Stimulated activated CD4-positive, alpha-beta T cell treated with anti-CD3 and anti-CD28 coated beads, TNF-alpha, amount 100 ng/mL, for 1 hour (primary cell): ENCODE measurements at places on chromosomes 7 and 10.

DNA sequence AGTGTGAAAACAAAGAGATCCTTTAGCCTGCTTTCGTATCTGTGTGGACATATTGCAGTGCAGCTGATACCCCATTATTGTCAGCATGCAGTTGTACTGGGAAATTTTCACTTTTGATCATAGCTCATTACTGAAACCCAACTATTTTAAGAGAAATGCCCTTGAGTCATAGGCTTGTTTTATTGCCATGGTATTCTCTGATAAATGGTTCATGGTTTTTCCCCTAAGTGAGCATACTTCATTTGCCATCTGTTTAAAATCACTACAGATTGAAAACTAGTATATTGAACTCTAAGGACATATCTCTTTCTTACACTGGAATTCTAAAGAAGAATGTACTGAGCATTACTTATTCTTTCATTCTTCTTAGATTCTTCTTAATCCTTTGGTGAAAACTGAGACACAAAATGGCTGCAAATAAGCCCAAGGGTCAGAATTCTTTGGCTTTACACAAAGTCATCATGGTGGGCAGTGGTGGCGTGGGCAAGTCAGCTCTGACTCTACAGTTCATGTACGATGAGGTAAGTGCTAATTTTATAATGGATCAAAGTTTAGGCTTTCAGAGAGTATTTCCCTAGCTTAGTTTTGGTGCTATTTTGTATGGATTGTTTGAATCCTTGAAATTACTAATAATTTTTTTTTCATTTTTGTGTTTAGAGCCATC lies 63.0 kb downstream of the RALA start:
- DNase-seq = no peak

- DNase-seq = no peak
These were observed 70.8 kb downstream of the FRMD4A start for GRCh38 chr10:14259696-14260566.

GRCh38 chr7:33195264-33195663 lies 65.9 kb downstream of the BBS9 start:
- DNase-seq = no peak

DNA sequence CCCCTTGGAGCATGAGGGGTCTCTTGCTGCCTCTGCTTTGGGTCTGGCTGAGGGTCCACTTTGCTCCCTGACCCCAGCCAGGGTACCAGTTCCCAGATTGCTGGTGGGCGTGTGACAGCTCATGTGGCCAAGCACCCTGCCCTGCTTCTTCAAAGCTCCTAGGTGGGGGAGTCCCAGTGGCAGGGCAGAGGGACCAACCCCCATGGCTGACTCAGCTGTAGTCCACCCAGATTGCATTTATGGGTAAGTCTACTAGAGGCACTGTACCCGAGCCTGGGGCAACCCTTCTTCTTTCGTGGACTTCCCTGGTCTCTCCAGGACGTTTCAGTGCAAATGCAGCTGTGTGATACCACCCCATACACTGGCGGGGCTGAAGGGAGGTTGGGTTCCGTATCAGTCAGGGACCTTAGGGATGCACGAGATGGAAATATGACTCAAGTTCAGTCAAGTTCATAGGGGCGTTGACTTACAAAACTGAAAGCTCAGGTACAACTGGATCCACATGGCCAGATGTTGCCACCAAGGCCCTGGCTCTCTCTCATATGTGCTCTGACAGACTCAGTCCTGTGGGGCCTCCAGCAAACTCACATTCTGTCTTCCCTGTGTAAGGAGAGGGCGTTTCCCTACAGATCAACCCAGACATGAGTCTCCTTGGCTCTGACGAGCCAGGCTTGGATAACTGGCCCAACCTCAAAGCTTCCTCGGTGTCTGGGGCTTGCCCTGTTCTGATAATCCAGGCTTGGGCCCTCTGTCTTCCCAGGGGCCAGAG lies 13.6 kb downstream of the PTPRE start:
- no peak for DNase-seq

GRCh38 chr10:11249152-11249807 lies 231.6 kb downstream of the CELF2 start:
- DNase-seq = no peak

- DNase-seq = no peak
These were observed 12.5 kb downstream of the SFXN4 start for GRCh38 chr10:119153041-119153440.

GRCh38 chr7:112433289-112433688 lies 17.0 kb upstream of the IFRD1 start:
- no peak for DNase-seq

- no peak for DNase-seq
These were observed 121.5 kb downstream of the KAT6B start for GRCh38 chr10:74947781-74948401.

GRCh38 chr10:24209432-24209771 lies 464 bp downstream of the KIAA1217 start:
- DNase-seq = no peak

DNA sequence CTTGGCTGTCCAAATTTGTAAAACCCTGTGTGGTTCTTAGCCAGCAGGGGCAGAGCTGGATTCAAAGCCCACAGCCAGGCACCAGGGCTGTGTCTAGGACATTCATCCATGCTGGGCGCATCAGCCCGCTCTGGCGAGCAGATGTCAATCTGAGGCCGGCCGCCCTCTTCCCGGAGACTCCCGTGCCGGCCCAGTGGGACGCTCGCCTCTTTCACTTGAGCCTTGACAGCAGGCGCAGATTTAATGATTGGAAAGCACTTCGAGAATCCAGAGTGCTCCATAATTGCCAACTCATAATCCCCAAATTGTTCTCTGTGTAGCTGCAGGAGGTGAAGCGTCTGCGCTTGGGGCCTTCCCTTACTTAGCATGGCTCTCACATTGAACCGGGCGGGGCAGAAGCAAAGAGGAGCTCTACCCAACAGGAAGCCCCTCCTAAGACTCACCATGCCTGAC lies 36.7 kb downstream of the SLIT1 start:
- DNase-seq = no peak

GRCh38 chr10:130037169-130037661 lies 73.1 kb upstream of the EBF3 start:
- DNase-seq = no peak

DNA sequence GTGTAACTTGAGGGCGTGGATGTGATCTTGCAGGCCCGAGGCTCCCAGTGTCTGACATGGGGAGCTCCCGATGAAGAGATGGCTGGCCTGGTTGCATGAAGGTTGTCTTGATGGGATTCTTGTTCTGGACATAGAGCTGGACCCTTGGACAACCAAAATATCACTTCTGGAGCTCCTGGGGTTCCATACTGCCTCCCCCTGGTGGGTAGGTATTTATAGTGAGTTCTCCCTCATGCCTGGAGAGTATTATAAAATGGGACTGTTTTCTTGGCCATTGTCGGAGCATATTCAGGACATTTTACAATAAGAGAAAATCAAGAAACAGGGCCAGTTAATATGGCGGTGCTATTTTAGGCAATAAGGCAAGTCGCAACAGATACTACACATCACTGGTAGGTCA lies 32.6 kb upstream of the GIMAP8 start:
- DNase-seq = no peak

DNA sequence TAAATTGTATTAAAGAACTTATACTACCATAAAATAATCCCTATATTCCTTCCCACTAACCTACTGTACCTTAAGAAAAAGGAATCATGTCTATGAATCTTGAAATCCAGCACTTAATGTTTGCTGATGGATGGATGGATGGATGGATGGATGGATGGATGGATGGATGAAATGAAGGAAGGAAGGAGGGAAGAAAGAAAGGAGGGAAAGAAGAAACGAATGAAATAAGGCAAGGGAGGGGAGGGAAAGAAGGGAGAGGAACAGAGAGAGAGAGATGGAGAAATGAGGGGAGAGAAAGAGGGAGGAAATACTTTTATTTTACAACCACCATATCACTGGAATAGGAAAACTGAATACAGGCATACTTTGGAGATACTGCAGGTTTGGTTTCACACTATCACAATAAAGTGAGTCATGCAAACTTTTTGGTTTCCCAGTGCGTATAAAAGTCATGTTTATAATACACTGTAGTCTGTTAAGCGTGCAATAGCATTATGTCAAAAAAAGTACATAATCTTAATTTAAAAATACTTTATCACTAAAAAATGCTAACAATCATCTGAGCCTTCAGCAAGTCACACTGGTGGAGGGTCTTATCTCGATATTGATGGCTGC lies 219.8 kb downstream of the CHCHD3 start:
- no peak for DNase-seq

GRCh38 chr7:26499315-26499897 lies 207.7 kb downstream of the SNX10 start:
- no peak for DNase-seq

DNA sequence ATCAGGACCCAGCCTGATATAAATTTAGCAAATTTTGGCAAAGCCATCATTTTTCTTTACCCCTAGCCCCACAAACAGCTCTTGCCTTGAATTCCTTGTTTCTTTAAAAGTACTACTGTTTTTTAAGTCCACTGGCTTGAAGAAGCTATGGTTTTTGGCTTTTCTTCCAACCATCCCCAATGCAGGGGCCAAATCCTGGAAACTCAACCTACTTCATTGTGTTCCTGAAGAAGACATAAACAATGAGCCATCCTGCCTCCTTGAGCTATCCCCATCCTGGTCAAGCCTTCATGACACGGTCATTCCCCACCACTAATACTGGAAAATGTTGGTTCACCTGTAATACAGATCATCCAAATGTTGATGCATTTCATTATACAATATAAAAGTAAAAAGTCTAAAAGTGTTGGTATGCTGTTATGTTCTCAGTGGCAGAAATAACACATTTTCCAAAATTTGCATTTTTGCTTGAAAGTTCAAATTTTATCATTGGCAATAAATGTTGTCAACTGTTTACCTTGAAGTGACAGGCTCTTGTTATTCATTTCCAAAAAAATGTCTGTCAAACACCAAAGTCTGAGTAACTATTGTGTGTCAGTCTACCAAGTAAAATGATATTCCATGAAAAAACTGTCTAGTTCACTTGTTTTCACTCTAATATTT lies 92.2 kb downstream of the DOCK4 start:
- DNase-seq = no peak

- DNase-seq = no peak
These were observed 212.9 kb upstream of the PITRM1 start for GRCh38 chr10:3385487-3385886.

DNA sequence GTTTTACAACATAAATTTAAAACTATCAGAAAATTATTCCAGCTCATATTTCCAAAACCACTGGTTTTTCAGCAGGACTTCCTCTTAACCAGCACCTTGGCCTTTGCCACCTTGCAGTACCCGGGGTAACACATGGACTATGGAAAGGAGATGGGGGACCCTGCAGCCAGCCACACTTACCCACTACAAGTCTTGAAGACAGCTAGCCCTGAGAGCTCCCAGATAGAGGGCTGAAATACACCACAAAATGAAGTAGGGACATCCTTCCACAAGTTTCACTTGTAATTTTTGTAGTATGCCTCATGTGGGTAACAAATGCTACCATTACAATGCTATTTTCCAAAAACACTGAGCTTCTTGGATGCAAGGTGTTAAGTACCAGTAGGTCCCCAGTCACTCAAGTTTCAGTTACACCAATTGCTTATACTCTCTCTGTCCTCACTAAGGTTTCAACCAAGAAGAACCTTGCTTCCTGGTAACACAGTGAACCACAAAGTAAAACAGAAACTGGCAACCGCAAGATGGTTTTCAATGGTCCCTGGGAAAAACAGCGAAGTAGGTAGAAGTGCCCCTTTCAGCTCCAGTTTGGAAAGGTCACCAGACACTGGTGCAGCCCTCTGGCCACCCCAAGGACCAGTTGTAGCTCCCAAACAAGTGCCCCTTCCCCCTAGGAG lies 110.9 kb downstream of the SGMS1 start:
- no peak for DNase-seq

- DNase-seq = no peak
These were observed 124.4 kb downstream of the PON1 start for GRCh38 chr7:95199779-95200558.

DNA sequence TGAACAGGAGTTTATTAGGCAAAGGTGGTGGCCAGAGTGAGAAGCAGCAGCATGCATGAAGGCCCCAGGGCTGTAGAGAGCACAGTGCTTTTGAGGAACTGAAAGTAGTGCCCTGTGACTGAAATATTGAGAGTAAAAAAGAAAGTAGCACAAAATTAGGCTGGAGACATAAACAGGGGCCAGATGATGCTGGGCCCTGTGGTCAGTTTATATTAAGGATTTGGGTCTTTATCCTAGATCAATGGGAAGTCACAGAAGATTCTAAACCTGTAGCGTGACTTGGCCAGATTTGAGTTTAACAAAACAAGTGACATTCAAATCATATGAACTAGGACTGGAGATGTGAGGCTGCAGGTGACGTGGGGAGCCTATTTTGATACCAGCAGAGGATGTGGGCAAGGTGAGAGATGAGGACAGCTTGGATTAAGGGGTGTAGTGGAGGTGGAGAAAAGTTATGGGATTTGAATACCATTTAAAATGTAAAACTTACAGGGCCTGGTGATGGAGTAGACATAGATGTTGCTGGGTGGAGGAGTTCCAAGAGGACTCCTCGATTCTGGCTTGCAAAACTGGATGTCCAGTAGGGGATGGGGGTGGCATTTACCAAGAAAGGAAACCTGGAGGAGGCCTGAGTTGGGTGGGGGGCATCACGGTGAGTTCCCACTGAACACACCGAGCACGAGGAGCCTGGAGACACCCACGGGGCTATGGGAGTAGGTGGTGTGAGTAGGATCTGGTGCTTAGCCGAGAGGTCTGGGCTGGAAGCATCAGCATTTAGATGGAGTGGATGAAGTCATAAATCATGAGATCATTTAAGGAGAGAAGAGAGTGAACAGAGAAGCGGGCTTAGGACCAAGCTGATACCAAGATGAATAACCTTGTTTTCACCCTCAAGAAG lies 52.8 kb downstream of the HHEX start:
- no peak for DNase-seq

GRCh38 chr7:151286148-151286547 lies 37.7 kb upstream of the SMARCD3 start:
- DNase-seq = no peak

- no peak for DNase-seq
These were observed 6.1 kb downstream of the RBM20 start for GRCh38 chr10:110650265-110650668.

DNA sequence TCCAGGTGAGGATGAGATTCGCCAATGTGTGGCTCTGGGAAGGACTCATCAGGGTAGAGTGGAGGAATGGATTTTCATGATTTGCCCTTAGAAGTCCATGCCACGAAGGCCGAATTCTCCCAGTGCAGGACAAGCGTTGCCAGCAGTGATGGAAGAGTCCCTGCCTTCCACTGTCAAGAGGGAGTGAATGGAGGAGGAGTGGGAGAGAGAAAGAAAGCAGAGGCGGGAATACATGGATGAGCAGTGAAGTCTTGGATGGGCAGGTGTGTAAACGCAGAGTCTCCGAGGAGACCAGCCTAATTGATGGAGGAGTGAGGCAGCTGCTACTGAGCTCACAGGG lies 419.2 kb downstream of the GLRX3 start:
- DNase-seq = no peak

- DNase-seq = no peak
These were observed 26.9 kb downstream of the LYZL1 start for GRCh38 chr10:29315814-29316213.

DNA sequence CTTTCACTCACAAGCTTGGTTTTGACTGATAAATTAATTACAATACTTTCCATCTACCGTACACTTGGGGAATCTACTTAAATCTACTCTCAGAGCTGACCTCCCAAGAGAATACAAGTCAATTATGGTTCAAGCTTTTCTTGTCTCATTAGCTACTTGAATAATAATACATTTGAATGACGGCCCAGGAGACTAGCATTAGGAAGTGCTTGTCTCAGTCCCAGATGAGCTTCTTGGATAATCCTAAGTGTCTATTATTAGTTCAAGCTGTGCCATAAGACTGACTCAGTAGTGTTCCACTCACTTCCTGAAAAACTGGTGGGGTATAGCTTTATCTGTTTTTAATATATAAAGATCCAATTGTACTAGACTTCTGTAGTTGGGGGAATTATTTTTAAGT lies 100.2 kb downstream of the GNAT3 start:
- DNase-seq = no peak
